ENCODE measurements at places on chromosomes 7 and 10.

DNA sequence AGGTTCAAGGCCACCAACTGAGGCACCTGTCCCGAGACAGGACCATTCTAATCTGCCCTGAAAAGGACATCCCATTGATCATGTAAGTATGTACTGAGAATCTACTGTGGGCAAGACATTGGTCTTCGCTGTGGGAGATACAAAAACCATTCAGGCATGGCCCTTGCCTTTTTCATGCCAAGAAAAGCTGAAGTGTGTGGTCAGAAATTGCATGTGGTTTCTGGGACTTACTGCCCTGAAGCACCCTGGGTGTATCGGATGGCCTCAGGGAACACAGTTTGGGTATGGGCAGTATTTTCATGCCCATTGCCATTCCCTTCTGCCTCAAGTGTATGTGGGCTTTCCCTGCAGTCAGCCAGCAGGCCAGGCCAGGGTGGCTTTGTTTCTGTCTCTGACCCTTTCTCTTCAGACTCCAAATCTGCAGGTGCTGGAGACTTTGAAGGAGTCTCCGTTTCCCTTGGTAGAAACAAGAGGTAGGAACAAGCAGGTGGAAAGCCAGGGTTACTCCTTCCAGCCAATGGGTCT lies 285.7 kb downstream of the ZEB1 start:
- DNase-seq = no peak

DNA sequence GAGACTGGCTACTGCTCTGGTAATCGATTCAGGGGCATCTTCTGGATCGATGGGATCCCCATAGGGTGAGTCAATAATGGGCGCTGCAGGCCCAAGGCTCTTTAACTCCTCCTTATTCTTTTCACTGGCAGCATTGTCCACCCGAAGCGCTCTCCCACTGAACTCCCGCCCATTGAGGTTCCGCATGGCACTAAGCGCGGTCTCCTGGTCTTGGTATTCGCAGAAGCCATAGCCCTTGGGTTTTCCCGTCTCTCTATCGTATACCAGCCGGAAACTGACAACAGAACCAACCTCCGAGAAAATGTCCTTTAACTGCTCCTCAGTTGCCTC lies 285 bp downstream of the CSTF2T start:
- DNase-seq = no peak

GRCh38 chr7:127682140-127682539 lies 30.1 kb downstream of the SND1 start:
- DNase-seq = no peak

GRCh38 chr7:140435252-140435895 lies 31.5 kb downstream of the RAB19 start:
- no peak for DNase-seq

DNA sequence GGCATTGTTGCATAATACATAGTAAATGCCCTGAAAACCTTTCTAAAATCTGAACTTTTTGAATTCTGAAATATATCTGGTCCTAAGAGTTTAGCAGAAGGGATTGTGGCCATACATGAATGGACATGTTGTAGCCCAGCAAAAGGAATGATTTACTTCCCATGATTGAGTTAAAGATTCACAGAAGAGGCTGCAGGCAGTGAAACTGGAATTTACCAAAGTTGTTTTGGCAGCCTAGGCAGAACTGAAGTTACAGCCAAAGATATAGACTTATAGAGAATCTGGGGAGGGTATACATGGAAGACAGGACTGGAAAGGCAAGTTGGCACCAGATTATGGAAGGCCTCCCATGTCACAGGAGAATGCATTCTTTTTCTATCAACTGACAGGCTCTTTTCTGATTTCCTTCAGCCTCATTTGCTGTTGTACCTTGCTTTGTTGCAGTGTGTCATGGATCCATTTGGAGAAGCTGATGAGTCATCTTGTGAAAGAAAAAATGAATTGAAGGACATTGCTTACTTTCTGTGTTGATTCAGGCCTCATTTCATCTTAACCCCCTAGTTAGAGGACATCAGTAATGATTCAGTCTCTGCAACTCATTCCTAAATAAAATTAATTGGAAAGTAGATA lies 356.2 kb upstream of the LRGUK start:
- no peak for DNase-seq

DNA sequence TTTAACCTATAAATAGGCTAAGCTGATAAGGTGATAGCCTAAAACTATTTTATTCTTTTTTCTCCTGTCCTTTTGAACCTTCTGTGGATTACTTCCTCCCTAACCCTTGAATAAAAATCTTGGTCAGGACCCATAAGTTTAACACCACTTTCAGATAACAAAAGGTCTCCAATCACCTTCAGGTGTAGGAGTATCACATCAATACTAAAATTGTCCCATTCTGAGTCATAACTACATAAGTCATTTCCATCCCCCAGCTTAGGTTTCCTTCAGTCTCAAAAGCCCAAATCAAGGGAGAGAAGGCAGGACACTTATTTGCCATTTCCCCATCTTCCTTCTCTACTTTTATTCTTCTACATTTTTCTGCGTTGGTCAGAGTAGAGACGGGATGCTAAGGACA lies 56.9 kb upstream of the WNT16 start:
- no peak for DNase-seq

GRCh38 chr7:11748884-11749283 lies 83.1 kb downstream of the THSD7A start:
- no peak for DNase-seq

GRCh38 chr10:78692071-78692470 lies 376.7 kb upstream of the ZMIZ1 start:
- no peak for DNase-seq

DNA sequence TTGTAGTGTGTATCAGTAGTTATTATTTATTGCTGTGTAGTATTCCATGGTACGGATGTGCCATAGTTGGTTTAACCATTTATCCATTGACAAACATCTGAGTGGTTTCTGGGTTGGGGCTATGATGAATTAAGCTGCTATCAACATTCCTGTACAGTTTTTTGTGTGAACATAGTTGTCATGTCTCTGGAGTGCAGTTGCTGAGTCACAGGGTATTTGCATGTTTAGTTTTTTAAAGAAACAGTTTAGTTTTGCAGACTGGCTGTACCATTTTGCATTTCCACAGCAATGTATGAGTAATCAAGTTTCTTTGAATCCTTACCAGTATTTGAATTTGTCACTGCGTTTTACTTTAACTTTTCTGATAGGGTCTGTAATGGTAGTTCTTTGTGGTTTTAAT lies 516.7 kb upstream of the CELF2 start:
- DNase-seq = no peak

GRCh38 chr10:16995867-16996529 lies 133.6 kb downstream of the CUBN start:
- no peak for DNase-seq

DNA sequence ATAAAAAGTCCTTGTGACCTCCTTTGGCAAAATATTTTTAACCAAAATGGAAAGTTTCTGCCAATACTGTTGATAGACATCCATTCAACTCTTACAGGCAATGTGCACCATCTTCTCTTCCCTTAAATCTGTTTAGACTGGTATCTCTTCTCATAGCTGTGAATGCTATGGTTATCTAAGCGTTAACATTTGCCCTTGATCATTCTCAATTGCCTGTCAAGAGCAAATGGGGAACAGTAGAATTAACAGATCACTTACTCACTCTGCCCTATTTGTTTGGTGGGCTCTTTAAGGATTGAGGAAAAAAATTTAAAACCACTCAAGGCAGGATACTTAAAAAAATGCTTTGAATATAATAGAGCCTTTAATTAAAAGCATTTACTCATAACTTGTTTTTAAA lies 808.4 kb downstream of the NXPH1 start:
- DNase-seq = no peak
